ENCODE measurements at places on chromosomes 1 and 21. TPM values are rescaled to one million over a fixed set of nuclear protein-coding genes. Genes with fewer than 3 reads are reported as not detected.

PADI1 gene
- total RNA-seq: 0.11 TPM

CAPZB gene
- total RNA-seq: 216 TPM

ANKRD45 gene
- total RNA-seq: 1.8 TPM

MYOG gene
- total RNA-seq: not detected

S100A13 gene
- total RNA-seq: 142 TPM

CGN gene
- not detected for total RNA-seq

COL11A1 gene
- total RNA-seq: 156 TPM

GPATCH3 gene
- 10.3 TPM for total RNA-seq

Measured in articular chondrocyte of knee joint (primary cell).